ENCODE measurements at places on chromosomes 2 and 18. TPM values are rescaled to one million over a fixed set of nuclear protein-coding genes. Genes with fewer than 3 reads are reported as not detected.
A peak's percentile ranks its signal among the peaks of the same experiment; 100 is the strongest.

DNA sequence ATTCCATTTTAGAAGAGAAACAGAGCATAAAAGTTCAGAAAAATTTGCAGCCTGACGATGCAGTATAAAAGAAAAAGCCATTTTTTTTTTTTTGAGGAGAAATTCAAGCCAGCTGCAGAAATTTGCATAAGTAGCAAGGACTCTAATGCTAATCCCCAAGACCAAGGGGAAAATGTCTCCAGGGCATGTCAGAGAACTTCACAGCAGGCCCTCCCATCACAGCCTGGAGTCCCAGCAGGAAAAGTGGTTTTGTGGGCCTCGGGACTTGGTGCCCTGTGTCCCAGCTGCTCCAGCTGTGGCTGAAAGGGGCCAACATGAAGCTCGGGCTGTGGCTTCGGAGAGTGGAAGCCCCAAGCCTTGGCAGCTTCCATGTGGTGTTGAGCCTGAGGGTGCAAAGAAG is 325.3 kb upstream of the HNMT start:
- DNase-seq = no peak

- no peak for DNase-seq
These were observed 49.4 kb downstream of the SFXN5 start for GRCh38 chr2:73022024-73022568.

- DNase-seq = peak; percentile 49
These were observed 19.2 kb downstream of the POU3F3 start for GRCh38 chr2:104872866-104873688.

GRCh38 chr2:67616749-67617148 is 219.6 kb downstream of the ETAA1 start:
- DNase-seq = peak; percentile 94

DNA sequence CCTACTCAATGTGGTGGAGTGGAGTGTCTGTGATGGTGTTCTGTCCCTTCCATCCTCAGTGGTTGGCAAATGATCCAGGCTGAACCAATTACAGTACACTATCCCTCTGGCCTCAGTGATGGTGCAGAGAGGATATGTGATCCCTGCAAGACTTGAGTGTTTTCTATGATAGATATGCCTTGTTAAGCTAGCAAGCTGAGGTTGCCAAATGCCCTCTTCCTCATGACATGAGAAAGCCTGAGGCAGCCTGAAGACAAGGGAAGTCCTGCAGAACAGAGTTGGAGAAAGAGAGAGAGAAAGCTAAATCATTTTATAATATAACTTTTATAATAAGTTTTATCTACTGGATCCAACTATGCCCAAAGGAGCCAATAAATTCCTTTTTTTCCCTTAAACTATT is 41.6 kb upstream of the GORASP2 start:
- DNase-seq = no peak

DNA sequence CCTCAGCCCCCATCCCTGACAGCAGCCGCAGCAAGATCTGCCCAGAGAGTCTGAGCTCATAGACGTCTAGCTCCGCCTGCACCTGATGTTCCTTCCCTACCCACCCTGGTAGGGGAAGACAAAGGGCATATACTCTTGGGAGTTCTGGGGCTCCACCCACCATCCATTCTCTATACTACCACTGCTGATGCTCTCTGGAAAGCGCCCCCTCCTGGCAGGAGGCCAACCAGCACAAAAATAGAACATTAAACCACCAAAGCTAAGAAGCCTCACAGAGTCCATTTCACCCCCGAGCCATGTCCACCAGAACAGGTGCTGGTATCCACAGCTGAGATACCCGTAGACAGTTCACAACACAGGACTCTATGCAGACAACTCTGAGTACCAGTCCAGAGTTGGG is 662.6 kb upstream of the FAM98A start:
- no peak for DNase-seq

DNA sequence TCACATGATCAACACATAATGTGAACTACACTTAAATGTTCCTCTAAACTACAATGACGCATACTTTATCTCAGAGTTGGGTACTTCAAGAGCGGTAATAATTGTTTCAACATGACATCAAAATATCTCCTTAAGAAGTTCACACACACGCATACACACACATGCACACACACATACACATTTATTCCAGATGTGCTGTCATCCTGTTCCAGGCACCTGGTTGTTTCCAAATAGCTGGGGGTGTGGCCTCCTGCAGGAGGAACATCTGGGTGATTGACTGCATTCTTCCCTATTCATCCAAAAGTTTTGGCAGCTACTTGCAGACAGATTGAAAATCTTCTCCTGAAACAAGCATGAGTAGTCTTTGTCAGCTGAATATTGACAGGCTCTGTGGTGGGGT is 37.9 kb upstream of the PIK3C3 start:
- DNase-seq = no peak

GRCh38 chr2:198657512-198658121 is 800.1 kb downstream of the SATB2 start:
- DNase-seq = peak; percentile 6

- peak; percentile 6 for DNase-seq
These were observed 301.1 kb upstream of the TANK start for GRCh38 chr2:160859096-160859495.

DNA sequence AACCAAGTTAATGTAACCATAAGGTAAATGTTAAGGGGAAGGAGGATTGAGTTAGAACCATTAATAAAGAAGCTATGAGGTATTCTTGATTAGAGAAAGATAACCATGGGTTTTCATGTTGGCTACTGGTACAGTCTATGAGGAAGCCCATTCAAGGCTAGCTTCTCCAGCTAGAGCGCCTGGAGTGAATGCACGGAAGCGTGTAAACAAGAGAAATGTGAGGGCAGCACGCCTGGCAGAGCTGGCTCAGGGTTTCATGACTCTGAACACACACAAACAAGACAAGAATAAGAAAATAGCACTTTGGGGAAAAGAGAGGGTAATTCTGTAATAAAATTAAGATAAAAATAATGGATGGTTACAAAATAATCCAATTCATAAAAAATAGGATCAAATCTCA is 255.3 kb downstream of the PDE11A start:
- DNase-seq = no peak

GRCh38 chr2:166307326-166307725 is 68.4 kb downstream of the SCN9A start:
- no peak for DNase-seq

GRCh38 chr2:16727256-16727655 is 61.6 kb upstream of the CYRIA start:
- peak; percentile 19 for DNase-seq

- no peak for DNase-seq
These were observed 15.6 kb downstream of the ODC1 start for GRCh38 chr2:10432311-10433181.

DNA sequence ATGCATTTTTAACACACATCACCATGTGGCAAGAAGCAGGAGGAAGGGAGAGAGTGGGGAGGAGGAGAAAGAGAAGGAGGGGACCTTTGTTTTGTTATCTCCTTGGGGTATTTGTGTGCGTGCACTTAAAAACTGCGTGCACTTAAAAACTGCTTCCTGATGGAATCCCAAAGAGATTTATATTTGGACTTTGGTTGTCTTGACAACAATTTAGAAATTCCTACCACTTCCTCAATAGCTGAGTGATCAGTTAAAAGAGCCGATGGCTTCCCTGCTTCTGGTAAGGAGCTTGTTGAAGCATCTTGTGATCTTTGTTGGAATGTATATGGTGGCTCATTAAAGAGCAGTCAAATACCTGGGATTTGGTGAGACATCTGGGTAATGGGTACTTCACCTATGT is 4.5 kb downstream of the RAB31 start:
- peak; percentile 69 for DNase-seq

DNA sequence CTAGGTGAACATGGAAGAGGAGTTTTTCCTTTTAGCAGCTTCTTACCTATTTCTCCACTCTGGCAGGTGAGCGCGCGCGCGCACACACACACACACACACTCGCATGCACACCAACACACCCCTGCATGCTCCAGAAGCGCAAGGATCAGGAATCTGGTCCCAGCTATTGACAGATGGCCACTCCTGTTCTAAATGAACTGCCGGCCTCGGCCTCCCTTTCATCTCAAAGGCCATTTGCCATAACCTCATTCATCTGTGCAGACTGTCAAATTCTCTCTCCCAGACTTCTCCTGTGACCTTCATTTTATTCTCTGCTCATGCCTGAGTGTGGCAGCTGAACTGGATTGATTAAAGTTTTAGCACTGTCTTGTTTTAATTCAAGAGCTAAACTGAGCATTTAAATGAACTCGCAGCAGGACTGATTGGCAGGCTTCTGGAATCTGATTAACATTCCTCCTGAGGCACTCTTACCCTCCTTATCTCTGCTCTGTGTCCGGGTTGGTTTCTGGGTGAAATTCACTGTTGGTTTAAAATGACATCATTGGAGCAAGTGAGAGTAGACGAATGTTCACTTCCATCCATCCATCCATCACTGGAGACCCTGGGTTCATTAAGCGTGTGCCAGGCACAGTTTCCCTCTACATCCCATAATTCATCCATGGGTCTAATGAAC is 58.8 kb downstream of the FECH start:
- no peak for DNase-seq

DNA sequence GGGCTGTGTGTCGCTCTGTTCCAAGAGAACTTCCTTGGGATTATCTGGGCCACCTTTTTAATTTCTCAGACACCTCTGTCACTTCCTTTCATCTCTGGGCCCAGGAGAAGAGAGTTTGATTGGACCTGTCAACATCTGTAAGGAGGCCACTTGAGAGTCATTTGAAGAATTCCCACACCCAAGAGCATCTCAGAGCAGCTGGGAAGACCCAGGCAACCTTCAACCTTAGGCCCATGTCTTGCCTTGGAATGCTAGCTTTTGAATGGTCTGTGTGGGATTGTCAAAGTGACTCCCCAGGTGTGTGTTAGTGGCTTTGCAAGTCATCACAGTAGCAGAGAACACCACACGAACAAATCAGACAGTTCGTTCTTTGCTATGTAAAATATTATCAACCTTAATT is 280.3 kb downstream of the CYRIA start:
- DNase-seq = no peak

GRCh38 chr18:50791599-50792438 is 28.0 kb downstream of the MRO start:
- DNase-seq = no peak

GRCh38 chr2:145755019-145755837 is 1235.3 kb upstream of the ZEB2 start:
- DNase-seq = no peak

GRCh38 chr2:65396348-65397026 is 35.9 kb downstream of the SPRED2 start:
- DNase-seq = peak; percentile 44

DNA sequence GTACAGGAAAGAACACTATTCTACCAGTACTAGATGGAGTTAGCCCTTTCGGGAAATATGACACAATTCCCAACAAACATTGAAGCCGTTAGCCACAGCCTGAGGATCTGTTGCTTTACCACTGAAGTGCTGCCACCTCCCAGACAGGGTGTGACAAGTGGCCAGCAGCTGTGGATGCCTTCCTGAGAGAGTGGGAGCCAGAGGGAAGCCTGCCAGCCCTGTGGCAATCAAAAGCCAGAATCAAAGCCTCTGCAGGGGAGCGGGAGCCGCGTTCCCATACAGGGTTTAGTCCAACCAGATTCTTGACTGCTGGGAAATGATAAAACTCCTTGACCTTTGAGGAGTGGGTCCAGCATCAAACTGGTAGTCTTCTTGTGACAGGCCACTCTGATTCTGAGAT is 38.0 kb downstream of the SLC4A1AP start:
- no peak for DNase-seq

DNA sequence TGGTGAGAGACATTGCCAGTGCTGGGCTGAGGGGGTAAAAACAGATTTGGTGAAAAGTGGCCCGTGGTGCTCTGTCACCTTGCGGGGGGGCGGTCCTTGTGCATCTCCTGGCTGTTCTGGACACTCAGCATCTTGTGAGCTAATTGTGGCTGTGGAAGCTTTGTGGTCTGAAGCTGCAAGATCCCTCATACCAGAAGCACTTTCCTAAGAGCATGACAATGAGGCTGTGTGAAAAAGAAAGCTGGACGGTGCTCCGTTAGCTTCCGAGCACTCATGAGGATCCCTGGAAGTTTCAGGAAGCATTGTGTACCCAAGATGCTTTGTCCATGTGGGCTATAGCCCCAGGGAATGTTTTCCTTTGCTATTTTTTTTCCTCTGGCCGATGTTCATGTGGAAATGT is 74.5 kb downstream of the CABLES1 start:
- no peak for DNase-seq

DNA sequence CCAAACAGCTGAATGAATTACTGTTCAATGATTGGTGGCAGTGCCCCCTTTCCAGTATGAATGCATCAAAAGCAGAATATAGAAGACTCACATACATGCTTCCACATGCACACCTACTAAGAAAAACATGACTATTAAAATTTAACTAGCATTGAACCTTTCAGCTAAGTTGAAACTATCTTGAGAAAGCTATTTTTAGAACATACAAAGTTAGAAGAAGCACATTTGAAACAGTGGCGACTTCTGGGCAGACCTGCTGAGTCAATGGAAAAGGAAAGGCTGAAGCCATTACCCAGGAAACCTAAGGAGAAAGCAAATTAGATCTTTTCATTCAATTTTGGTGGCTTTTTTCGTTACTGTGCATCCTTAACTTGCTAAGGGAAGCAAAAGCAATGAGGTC is 55.9 kb downstream of the PLA2R1 start:
- DNase-seq = no peak

DNA sequence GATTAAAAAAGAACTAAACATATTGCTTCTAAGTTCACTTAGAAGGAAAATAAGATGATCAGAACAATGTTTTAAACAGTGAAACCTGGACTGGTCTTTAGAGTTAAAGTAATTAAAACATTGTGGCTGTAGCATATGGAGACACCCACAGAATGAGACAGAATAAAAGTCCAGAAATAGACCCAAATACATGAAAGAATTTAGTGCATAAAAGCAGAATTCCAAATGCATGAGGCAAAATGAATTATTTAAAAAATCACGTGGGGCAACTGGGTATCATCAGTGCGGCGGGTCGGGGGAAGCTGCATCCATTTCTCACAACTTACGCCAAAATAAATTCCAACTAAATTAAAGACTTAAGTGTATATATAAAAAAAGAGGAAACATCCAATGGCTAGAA is 12.1 kb downstream of the RNF149 start:
- DNase-seq = peak; percentile 13

Gene GPR155
- total RNA-seq = 2.3 TPM

Gene FABP1
- not detected for total RNA-seq

Gene TMEM131
- 24.5 TPM for total RNA-seq

Gene SERPINB3
- not detected for total RNA-seq

Gene GALNT3
- 4.3 TPM for total RNA-seq

Gene ASB18
- not detected for total RNA-seq

Gene CD8B2
- total RNA-seq = not detected

Gene CYP26B1
- 0.43 TPM for total RNA-seq

Gene DSG1
- total RNA-seq = not detected

Gene SNTG2
- total RNA-seq = under 0.01 TPM

Gene STPG4
- total RNA-seq = 0.64 TPM

Gene AGXT
- total RNA-seq = not detected

Gene C2orf78
- not detected for total RNA-seq

Gene TMEM247
- 0.32 TPM for total RNA-seq

Gene STAT4
- total RNA-seq = 2.6 TPM

Gene ZNF385B
- not detected for total RNA-seq

Gene ZDBF2
- 11.6 TPM for total RNA-seq

Gene L3MBTL4
- total RNA-seq = not detected

Gene CHRNA1
- total RNA-seq = 0.32 TPM

Gene MSH6
- 46.2 TPM for total RNA-seq

Gene C1GALT1C1L
- total RNA-seq = 1.3 TPM

Gene ASNSD1
- 69.1 TPM for total RNA-seq
